ENCODE measurements at places on chromosomes 4 and X. TPM values are rescaled to one million over a fixed set of nuclear protein-coding genes. Genes with fewer than 3 reads are reported as not detected.

DNA sequence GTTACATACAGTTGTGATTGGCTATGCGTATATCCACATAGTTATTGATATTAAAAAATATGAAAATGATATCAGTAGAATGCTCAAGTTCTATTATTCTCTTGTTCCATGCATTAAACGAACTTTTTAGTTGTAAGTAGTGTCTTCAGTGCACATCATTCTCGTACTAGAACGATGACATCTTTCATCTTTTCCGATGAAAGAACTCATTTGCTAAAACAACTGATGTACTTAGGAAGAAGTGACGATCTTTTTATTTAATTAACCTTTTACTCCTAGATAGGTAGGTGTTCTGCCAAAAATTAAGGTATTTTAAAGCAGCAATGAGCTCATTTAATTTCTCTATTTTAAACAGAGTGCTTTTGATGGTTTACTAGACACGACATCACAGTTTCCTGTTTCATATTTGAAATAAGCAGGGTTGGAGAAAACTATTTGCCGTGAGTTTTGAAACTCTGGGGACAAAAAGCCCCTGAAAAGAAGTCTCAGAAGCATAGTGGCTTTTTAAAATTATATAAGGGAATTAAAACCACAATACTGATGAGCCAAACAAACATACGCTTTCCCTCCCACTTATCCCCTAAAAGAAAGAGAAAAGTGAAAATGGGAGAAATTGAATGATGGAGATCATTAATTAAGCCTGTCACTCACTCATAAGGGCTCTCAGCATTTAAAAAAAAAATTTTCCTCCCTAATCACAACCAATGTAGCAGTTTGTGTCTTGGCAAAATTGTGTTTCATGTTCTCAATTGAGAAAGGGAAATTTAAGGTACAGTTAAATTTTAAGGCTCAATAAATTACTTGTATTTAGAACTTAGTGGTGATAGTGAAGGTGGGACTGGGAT, 25.6 kb downstream of the SPRY1 start:
- H3K36me3 ChIP-seq = no peaks in the 10 kb centered on the region
- H3K27me3 ChIP-seq = no peaks in the 10 kb centered on the region
- H3K4me3 ChIP-seq = peak overlapping the region; percentile 4
- no peaks in the 10 kb centered on the region for H3K4me1 ChIP-seq

TMA16 gene
- total RNA-seq = 39.9 TPM

DNA sequence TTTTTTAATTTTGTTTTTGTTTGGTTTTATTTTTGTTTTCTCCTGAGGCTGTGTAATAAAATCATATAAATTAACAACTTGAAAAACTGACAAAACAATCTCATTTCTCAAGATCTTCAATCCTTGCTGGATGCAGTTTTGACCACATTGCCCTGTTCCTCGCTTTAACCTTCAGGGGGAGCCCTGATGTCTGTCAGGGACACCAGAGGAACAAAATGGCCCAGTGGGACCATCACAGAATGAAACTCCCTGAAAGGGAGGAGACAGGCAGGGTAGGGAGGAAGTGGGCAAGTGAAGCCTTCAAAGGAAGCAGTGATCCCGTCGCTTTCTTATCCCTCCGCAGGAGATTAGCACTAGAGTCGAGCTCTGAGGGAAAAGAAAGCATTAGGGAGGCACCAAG, 274.9 kb upstream of the LDB2 start:
- peaks cover 8% of the 10 kb centered on the region for H3K4me1 ChIP-seq
- H3K36me3 ChIP-seq = no peaks in the 10 kb centered on the region
- H3K27ac ChIP-seq = no peak overlapping the region
- H3K27me3 ChIP-seq = no peaks in the 10 kb centered on the region

- H3K36me3 ChIP-seq = no peaks in the 10 kb centered on the region
- H3K4me3 ChIP-seq = no peak overlapping the region
- H3K27me3 ChIP-seq = no peaks in the 10 kb centered on the region
- H3K27ac ChIP-seq = no peak overlapping the region
- DNase-seq = no peak
- no peaks in the 10 kb centered on the region for H3K4me1 ChIP-seq
These were observed 17.5 kb downstream of the MTHFD2L start for GRCh38 chr4:74175379-74175778.

CXCL8 gene
- 10.8 TPM for total RNA-seq

GRCh38 chr4:142574306-142574705, 271.8 kb downstream of the INPP4B start:
- no peaks in the 10 kb centered on the region for H3K36me3 ChIP-seq
- DNase-seq = no peak
- H3K4me3 ChIP-seq = no peak overlapping the region
- no peak overlapping the region for H3K27ac ChIP-seq
- H3K27me3 ChIP-seq = no peaks in the 10 kb centered on the region

PAGE4 gene
- not detected for total RNA-seq

GRCh38 chr4:154622598-154622997, 10.1 kb upstream of the FGG start:
- no peak overlapping the region for H3K27ac ChIP-seq
- no peaks in the 10 kb centered on the region for H3K4me1 ChIP-seq
- peak; percentile 11 for DNase-seq
- no peaks in the 10 kb centered on the region for H3K27me3 ChIP-seq
- H3K4me3 ChIP-seq = no peak overlapping the region

- H3K4me1 ChIP-seq = no peaks in the 10 kb centered on the region
- no peak for DNase-seq
- no peak overlapping the region for H3K27ac ChIP-seq
- H3K4me3 ChIP-seq = no peak overlapping the region
These were observed 4.8 kb downstream of the SOWAHD start for GRCh38 chrX:119763181-119763580.

DNA sequence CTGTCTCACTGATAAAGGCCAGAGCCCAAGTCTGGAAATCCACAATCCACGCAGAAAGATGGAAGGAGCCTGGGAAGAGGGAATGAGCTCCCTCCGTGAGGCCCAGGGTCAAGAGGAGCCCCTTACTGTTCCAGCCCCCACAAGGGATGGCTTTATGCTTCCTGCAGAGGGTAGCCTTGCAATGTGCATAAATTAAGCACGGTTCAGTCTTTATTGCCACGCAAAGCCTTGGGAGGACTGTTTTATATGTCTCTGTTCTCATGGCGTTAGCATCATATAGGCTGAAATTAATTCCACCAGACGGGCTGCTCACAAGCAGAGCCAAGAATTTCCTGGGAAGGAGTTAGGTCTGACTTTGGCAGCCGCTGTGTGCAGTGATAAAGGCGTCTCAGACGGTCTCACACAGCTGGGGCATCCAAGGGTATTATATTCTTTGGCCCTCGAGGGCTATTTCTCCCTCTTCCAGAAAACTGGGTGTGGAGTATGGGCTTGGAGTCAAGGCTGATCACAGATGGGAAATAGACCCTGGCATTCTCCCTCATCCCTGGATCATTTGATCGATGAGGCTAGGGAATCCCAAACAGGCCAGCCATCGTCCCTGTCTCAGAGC, 38.5 kb downstream of the CYTL1 start:
- no peak overlapping the region for H3K4me3 ChIP-seq
- H3K27ac ChIP-seq = no peak overlapping the region
- H3K36me3 ChIP-seq = no peaks in the 10 kb centered on the region
- no peaks in the 10 kb centered on the region for H3K27me3 ChIP-seq

GAB1 gene
- total RNA-seq = 68.2 TPM

RAB39B gene
- total RNA-seq = 1.8 TPM

DNA sequence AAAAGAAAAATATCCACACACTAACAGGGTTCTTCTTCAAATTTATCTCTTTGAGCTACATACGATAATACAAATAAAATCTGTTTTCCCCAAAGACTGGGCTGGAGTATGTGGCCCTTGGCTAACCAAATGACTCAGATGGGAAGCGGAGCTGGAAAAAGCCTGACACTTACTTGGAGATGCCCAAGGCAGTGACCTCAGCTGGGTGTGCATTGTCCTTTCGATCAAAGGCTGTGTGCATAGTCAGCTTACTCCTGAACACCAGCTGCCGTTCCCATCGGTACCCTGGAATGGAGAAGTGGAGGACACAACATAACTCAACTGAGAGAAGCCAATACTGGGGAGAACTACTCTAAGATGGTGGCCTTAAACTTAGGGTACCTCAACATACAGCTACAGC, 95.1 kb downstream of the CDS1 start:
- no peak overlapping the region for H3K27ac ChIP-seq
- H3K27me3 ChIP-seq = no peaks in the 10 kb centered on the region
- H3K36me3 ChIP-seq = peaks cover 96% of the 10 kb centered on the region
- H3K4me1 ChIP-seq = no peaks in the 10 kb centered on the region
- H3K4me3 ChIP-seq = no peak overlapping the region
- no peak for DNase-seq

TEX13B gene
- not detected for total RNA-seq

DNA sequence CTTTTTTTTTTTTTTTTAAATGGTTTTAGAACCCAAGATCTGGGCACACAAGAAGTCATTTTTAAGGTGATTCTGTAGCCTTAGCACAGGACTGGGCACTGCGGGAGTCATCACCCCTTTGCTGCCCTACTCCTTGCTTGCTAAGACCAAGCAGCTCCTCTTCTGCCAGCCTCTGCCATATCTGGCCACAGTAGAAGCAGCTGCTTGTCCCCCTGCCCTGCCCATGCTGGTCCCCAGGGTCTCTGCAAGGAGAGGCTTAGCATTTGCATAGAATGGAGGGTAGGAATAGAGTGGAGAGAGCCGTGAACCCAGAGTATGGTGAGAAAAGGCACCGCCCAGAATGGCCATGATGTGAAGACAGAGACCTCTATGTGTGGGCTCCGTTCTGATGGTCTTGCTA, 109.3 kb downstream of the ADRA2C start:
- H3K4me3 ChIP-seq = no peak overlapping the region
- H3K36me3 ChIP-seq = no peaks in the 10 kb centered on the region
- DNase-seq = no peak
- no peaks in the 10 kb centered on the region for H3K27me3 ChIP-seq
- no peaks in the 10 kb centered on the region for H3K4me1 ChIP-seq

DNA sequence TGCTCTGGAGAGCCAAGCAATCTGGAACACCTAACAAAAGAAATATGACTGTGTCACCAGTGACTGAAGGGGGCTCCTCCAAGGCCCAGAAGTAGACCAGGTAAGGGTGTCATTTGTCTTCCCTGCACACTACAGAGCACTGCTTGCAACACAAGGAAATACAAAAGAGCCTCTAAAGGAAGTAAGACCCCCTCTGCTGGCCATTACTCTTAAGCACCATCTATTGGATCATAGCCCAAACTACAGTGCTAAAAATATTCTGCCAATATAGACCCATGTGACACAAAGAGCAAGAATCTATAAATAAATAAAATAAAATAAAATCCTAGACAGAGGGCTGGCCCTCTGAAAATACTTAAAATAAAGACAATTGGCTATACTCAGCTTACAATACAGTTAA, 528.7 kb downstream of the TMA16 start:
- no peaks in the 10 kb centered on the region for H3K27me3 ChIP-seq
- no peak overlapping the region for H3K27ac ChIP-seq
- H3K36me3 ChIP-seq = no peaks in the 10 kb centered on the region
- no peak overlapping the region for H3K4me3 ChIP-seq
- DNase-seq = no peak
- no peaks in the 10 kb centered on the region for H3K4me1 ChIP-seq

DNA sequence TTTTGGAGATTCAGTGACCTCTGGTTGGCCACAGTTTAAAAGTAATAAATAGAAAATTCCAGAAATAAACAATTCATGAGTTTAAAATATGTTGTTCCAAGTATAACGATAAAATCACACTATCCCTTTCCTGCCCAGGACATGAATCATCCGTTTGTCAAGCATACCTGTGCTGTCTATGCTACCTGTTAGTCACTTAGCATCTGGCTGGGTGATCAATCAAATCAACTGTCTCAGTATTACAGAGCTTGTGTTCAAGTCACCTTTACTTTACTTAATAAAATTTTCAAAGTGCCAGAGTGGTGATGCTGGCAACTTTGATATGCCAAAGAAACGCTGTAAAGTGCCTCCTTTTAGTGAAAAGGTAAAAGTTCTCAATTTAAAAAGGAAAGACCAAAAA, 979.5 kb upstream of the NDST4 start:
- no peak for DNase-seq
- H3K27me3 ChIP-seq = no peaks in the 10 kb centered on the region
- no peak overlapping the region for H3K4me3 ChIP-seq

Measured in tibial nerve (tissue), 4 donors.